ENCODE measurements at places on chromosomes 16 and 17.

DNA sequence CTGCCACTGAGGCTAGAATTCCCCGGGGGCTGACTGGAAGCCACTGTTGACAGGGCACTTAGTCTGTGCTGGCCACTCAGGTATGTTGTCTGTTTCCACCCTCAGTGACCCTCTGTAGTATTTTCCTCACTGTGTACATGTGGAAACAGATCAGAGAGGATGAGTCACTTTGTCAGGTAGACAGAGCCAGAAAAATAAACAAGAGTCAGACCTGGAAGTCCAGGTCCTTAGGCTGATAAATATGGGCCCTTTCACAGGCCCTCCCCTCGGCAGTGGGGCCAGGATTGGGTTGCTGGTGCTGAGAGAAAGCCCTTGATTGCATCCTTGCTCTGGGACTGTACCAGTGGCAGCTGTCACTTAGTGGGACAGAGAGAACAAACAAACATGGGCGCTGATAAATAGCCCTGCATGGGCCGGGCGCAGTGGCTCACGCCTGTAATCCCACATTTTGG, 21.3 kb downstream of the PGS1 start:
- DNase-seq = no peak

GRCh38 chr16:85677383-85677967, 11.3 kb downstream of the GINS2 start:
- DNase-seq = no peak

DNA sequence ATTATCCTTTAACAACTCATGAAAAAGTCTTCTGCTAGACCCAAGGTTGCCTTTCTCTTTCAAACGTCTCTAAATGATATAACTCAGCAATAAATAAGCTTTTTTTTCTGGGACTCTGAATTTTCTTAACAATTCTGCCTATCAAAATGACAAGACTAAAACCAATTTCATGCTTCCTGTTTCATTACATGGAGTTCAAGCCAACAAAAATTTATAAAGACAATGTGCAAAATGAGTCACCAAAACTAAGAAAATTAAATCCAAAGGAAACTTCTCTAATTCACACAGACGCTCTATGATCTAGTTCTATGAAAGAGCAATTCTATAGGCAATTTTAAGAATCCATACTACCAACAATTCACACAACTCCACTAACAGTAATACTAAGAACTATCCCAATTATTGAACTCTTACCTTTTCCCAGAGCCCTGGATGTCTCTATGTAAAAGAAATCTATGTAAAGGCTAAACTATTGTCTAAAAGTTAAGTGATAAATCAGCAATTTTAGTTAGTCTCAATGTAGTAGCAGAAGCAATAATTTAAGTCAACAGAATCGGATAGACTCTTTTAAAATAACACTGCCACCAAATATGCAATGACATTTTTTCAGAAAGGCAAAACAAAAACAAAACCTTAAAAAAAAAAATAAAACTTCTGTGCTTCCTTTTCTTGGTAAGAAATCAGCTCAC, 44.2 kb downstream of the ZZEF1 start:
- DNase-seq = no peak

DNA sequence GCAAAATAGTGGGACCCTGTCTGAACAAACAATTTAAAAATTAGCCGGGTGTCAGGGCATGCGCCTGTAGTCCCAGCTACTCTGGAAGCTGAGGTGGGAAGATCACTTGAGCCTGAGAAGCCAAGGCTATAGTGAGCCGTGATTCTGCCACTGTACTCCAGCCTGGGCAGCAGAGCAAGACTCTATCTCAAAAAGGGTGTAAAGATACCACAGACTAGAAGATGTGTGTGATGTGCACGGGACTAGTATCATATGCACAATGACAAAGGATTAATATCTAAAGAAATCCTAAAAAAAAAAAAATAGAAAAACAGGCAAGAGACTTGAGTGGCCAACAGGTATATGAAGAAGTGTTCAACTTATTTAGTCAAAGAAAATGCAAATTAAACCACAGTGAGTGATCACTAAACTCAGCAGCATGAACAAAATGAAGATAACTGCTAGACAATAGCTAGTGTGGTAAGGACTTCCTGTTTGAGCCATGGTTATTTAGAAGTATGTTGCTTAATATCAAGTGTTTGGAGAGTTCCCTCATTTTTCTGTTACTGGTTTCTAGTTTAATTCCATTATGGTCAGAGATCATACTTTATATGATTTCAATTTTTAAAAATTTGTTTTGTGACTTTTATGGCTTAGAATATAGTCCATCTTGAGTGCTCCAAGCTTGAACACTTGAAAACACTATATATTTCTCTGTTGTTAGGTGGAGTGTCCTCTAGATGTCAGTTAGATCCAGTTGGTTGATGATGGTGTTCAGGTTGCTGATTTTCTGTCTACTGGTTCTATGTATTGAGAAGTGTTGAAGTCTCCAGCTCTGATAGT, 14.7 kb upstream of the SLX4 start:
- DNase-seq = peak; percentile 33

DNA sequence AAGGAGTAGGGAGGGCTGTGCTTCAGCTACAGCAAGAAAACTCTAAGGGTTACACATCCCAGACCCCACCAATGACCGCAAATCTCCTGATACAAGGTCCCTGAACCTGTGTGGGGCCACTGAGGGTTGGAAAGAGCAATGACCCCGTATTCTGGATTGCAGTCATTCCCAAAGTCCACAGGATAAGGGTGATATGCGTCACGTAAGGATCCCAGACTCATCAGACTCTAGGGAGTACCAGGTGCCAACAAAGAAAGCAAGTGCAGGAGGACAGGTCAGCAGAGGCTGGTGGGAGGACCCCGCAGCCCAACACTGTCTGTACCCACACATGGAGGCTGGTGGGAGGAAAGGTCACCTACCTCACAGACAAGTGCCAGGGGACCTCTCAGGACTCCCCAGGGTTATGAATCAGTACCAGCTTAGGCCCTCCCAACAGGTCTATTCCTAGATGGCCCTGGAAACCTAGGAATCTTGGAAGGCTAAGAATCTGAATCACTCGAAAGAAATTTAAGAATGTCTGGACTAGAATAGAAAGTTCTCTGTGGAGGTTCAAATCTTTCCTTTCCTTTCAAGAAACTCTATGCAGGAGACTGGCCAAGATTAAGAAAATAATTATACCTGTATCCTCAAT, 16.2 kb downstream of the PITPNA start:
- no peak for DNase-seq

DNA sequence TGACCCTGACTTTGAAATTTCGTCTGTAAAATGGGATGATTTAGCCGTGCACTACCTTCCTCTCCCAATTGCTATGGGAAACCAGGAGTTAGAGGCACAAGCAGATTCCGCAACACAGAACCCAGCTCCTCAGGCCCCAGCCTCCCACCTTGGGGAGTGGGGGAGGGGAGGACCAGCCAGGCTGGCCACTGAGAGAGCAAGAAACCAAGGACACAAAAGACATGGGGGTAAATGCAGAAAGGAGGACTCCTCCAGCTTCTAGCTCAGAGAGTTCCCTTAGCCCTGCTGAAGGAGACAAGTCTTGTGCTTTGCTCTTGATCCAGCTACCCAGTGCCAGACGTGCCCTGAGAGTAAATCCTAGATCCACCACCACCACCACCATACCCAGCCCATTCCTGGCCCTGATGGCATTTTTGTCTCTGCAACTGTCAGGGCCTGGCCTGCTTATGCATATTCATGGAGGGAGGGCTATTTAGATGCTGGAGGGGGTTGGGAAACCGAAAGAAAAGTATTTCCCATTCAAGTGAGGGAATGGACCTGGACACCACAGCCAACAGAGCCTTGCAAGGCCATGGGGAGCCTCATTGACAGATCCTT, 25.9 kb downstream of the PITPNM3 start:
- DNase-seq = no peak

DNA sequence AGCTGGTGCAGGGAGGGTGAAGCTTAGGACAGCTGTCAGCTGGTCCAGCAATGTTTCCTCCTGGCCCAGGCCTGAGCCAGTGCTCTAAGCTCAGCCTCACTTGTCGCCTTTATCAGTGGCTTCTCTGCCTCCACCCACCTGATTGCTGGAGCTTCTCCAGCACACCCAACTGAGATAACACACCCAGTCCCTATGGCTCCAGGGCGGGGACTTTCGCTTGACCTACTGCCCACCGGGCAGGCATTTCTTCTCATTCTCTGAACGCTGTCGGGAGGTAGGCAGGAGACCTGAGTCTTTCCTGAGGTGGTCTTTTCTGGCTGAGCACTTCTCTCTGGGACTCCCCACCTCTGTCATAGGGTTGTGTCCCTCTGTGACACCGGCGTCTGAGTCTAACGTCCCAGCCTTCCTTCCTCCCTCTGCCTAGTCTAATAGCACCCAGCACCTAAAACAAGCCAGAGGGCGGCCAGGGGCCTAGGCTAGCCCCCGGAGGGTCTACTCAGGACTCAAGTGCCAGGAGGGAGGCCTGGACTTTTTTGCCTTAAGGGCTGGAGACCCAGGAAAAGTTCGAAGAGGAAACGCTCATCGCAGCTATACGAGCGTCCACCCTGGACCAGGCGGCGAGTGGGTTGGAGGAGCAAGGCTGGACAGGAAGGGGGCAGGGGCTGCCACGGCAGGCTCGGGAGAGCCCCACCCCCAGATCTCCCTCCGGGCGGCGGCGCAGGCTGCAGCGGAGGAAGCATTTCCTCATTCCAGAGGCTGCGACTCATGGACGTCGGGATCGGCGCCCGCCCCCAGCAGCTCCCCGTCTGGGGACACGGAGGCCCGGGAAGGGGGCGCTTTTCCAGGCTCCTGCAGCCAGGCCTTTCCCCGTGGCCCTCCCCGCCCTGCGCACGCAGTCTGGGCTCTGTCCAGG, 756 bp downstream of the TAX1BP3 start:
- DNase-seq = no peak

- DNase-seq = no peak
These were observed 44.2 kb downstream of the BEAN1 start for GRCh38 chr16:66471264-66471663.

- no peak for DNase-seq
These were observed 14.7 kb upstream of the ODF4 start for GRCh38 chr17:8324923-8325322.

GRCh38 chr16:51753467-51754127, 602.5 kb upstream of the SALL1 start:
- DNase-seq = no peak

DNA sequence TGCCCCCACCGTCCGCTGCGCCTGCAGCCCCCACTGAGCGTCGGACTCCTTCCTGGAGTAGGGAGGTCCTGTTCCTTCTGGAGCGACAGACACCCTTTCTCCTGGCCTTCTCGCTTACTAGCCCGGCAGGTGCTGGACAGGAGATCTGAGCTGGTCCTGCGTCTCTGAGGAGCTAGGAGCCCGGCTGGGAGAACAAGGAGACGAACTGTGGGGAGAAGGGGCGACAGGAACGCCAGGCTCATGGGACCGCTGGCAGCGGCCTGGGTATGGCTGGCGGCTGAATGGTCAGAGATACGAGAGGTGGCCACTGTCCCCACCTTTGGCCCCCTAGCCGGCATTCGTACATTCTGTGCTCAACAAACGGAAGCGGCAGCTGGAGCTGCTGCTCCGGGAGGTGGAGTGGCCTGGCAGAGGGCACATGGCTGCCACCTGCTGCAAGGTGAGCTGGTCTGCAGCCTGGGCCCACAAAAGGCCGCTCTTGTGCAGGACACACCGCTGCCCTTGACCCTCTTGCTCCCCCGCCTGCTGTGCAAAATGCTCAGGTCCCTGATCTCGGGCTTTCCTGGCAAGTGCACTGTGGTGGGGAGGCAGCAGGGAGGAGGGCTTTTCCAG, 2066.7 kb downstream of the TP53TG3F start:
- DNase-seq = no peak

DNA sequence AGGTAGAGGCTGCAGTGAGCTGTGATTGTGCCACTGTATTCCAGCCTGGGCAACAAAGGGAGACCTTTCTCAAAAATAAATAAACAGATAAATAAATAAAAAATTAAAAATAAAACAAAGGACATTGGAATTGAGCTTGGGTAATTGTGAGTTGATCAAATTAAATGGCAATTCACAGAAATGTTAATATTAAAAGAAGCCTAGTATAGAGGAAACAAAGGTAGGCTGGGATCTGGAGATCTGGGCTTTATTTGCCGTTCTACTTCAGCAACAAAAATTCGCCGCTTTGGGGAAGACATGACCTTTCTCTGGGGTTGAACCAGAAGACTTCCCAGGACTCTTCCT, 332 bp upstream of the VPS25 start:
- no peak for DNase-seq

DNA sequence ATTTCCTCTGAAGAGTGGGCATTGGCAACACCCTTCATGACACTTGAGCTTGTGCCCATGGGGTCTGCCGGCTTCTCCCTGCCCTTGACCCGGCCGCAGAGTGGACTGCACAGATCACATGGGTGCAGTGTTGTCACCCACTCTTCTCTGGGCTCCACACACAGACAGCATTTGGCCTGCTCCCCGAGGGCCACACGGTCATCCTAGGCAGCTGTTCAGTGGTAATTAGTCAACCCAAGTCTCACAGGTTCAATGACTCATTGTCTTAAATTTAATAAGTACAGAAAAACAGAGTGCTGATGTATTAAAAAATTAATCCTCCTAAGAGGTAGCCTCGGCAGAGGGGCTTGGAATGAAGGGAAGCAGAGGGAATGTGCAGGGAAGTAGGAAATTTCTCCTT, 204.8 kb downstream of the MSI2 start:
- no peak for DNase-seq

GRCh38 chr16:83878838-83879237, 20.1 kb upstream of the MLYCD start:
- no peak for DNase-seq

GRCh38 chr17:75561927-75562603, 25.5 kb upstream of the MYO15B start:
- no peak for DNase-seq

DNA sequence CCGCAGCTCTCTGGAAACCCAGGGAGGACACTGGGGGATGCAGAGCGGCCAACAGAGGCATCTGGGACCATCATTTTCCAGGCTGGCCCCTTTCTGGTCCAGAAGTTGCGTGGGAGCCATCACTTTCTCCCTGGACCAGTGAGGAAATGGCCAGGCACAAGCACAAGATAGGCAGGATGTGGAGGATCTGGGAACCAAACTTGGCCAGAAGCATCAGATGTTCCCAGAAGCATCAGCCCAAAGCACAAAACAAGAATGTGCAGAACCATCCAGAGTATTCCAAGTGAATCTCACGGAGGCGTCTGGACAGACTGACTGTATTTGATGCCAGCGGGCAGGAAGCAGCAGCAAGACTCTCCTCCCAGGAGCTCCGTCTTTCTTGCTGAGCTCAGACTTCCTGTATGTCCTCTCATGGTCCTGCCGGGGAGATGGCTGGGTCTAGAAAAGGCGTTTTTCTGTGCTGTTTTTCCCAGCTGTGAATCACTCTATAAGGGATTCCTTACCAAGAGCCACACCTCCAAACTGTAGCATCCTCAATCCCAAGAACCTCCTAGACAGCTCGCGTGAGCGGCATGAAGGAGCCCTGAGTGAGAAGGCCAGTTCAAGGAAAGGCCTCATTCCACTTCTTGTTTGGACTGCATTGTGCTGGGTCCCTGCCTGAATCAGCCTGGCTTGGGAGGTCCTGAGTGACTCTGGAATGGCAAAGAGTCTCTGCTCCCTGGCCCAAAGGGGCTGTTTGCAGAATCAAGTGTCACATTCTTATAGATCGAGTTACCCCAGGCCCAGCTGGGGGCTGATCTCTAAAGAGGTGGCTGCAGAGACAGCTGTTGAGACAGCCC, 49.5 kb upstream of the MTSS2 start:
- no peak for DNase-seq

GRCh38 chr16:4772351-4772750, 5.4 kb upstream of the ZNF500 start:
- DNase-seq = no peak
